Umbilical cord (tissue), 2 donors: ENCODE measurements at places on chromosomes 16 and 17.

- DNase-seq: no peak
Observed at GRCh38 chr17:49734515-49735490, 27.0 kb upstream of the SLC35B1 start.

DNA sequence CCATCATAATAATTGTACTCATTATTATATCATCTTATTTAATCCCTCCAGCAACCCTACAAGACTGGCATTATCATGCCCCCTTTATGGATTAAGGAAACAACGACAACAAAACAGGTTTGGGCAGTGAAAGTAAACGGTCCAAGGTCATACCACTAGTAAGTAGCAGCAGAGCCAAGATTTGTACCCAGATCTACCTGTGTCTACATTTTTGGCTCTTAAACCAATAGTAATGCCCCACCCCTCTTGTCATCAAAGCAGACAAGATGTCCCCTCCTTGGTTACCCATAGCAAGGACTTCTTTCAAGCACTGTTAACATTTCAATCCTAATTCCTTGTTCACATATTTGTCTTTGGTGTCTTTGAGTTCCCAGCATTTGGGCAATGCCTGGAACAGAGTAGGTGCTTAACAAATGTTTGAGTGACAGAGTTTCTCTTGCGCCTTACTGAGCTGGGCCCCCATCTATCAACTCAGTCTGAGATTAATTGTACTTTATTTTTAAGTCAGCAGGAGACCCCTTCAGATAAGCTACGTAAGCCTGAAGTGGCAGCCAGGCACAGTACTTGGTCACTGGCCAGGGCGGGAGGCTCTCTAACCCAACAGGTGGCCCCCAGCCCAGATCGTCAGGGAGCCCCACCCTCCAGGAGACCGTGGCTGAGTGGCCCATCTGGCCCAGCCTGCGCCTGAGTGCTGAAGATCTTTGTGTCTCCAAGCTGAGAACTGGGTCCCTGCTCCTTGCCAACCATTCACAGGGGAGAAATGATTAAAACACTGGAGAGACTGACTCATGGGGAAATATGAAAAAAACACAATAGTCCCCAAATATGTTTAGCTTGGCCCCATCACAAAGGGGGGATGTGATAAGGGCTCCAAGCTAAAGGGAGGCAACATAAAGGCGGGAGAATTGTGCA is 75.8 kb downstream of the AXIN2 start:
- DNase-seq: peak; percentile 47

GRCh38 chr16:49431040-49431439 is 57.4 kb downstream of the C16orf78 start:
- DNase-seq: no peak

- DNase-seq: no peak
Observed at GRCh38 chr17:35868737-35869136, at the start of gene HEATR9. Gene HEATR9 (minus strand): TSS chr17:35868891. CDS start chr17:35868742, 149 bp downstream.

GRCh38 chr17:46043606-46044005 is 44.6 kb downstream of the STH start:
- no peak for DNase-seq

DNA sequence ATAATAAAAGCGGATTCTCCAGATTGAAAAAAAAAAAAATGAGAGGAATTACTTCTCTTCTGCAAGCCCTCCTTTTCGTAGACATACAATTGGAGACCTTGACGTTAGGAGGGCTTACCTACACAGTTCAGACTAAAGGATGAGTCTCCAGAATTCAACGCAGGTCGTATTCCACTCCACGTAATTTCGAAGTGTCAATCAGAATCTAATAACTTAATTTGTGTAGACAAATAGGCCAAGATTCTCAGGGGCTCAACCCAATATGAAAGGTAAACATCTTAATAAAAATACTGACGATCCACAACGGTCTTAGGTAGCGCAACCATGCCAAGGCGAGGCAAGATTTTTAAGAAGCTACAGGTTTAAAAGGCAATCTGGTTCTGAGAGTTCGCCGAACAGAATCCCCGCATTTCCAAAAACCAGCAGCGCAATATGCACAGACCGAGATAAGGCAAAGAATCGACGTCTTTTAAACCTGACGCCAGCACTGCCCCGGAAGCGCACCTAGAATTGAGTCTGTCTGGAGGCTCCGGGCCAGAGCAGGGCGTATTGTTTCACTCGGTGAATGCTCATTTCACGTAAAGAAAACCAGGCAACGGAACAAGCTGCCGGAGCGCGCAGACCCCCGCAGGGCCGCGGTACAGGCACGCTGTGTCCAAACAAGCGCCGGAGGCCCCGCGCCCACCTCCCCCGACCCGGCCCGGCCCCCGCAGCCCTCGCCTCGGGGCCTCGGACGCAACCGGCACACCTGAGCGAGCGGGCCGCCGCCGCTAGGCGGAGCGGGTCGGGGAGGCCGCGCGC is 623 bp downstream of the MBTPS1 start:
- no peak for DNase-seq

- no peak for DNase-seq
Observed at GRCh38 chr16:86625821-86626220, 47.5 kb downstream of the FOXL1 start.

GRCh38 chr17:72409405-72410002 is 288.7 kb downstream of the SOX9 start:
- no peak for DNase-seq

GRCh38 chr17:44110011-44110686 is 13.3 kb downstream of the HDAC5 start:
- DNase-seq: no peak

DNA sequence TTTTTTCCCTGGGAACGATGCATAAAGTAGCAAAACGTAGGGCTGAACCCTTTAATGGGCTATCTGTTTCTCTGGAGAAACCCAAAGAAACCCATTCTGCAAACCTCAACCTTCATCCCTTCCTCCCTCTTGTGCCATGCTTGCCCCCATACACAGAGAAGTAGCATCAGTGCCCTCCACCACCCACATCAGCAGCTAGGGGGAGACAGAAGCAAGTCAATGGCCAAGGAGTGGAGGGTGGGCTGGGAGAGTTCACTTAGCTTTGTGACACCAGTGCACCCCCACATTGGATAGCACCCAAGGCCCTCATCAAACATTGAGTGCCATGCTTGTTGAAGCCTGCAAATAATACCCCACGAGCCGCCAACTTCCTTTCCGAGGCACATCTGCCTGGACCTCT is 282.4 kb downstream of the ABCC12 start:
- DNase-seq: no peak

- no peak for DNase-seq
Observed at GRCh38 chr17:45656527-45657181, 127.5 kb upstream of the CRHR1 start.

- DNase-seq: no peak
Observed at GRCh38 chr17:41739661-41740352, 5.4 kb upstream of the HAP1 start.

GRCh38 chr17:35725802-35726126 is 5.7 kb upstream of the RASL10B start:
- no peak for DNase-seq

DNA sequence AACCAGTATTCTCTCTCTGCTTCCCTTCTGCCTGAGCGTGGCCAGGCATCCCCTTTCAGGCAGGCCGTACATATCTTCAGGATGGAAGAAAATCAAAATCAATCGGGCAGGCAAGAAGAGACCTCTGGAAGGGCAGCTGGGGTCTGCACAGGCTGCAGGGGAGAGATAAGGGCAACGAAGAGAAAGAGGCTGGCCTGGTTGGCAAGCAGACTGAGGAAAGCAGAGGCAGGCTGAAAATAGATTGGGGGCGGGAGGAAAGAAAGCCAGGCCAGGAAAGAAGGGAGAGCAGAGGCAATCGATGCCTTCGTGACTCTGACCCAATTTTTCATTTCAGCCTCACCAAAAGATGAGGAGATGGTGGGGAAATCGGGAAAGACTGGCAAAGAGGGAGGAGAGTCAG is 18.1 kb downstream of the PIPOX start:
- peak; percentile 53 for DNase-seq

DNA sequence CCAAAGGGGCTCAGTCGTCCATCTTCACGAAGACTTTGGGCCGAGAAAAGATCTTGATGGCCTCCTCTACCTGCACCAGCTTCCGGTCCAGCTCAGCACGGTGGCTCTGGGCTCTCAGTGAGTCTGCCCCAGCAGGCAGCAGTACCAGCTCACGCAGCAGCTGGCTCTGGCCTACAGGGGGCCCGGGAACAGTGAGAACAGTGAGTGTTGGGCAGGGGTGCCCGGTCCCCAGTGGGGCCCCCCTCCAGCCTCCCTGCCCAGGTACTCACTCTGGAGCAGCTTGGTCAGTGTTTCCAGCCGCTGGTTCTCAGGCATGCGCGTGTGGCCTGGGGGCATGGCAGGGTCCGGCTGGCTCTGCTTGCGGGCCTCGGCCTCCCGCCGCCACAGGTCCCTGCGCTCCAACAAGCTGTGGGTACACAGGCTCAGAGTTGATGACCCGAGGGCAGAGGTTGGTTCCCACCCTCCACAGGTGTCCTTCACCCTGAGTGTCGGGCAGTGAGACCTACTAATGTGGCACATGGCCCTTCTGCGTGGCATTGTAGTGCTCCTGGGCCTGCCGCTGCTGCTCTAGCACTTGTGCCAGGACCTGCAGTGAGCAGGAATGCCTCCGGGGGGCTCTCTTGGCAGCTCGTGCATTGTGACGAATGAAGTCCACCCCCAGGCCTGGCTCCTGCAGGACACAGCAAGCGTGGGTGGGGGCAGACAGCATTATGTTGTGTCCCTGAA is 2.6 kb downstream of the PARD6A start:
- DNase-seq: no peak

GRCh38 chr17:59409336-59410048 is 78.0 kb downstream of the YPEL2 start:
- DNase-seq: no peak

DNA sequence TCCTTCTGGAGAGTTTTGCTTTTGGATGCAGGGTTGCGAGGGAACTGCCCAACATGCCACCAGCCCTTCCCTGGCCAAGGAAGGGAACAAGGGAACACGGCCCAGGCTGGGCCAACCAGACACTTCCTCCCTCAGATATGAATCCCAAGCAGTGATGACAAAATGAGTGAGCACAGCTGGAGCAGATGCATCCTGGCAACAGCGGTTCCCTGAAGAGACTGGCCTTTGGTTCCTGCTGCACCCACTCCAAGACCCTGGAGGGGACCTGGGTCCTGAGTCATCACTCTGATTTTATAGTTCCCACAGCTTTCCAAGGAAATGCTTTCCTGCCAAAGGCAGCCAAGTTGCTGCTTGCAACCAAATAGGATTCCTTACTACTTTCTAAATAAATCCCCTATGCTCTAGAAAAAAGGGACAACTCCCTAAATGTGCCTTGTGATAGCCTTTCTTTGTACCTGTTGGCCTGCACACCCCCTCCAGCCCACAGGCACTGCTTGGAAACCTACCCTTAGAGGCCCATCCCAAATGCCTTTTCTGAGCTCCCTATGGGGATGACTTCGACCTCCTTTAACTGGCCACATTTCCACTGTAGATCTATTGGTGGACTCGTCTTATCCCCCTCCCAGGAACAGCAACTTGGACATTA is 5.3 kb downstream of the ST3GAL2 start:
- DNase-seq: peak; percentile 90

DNA sequence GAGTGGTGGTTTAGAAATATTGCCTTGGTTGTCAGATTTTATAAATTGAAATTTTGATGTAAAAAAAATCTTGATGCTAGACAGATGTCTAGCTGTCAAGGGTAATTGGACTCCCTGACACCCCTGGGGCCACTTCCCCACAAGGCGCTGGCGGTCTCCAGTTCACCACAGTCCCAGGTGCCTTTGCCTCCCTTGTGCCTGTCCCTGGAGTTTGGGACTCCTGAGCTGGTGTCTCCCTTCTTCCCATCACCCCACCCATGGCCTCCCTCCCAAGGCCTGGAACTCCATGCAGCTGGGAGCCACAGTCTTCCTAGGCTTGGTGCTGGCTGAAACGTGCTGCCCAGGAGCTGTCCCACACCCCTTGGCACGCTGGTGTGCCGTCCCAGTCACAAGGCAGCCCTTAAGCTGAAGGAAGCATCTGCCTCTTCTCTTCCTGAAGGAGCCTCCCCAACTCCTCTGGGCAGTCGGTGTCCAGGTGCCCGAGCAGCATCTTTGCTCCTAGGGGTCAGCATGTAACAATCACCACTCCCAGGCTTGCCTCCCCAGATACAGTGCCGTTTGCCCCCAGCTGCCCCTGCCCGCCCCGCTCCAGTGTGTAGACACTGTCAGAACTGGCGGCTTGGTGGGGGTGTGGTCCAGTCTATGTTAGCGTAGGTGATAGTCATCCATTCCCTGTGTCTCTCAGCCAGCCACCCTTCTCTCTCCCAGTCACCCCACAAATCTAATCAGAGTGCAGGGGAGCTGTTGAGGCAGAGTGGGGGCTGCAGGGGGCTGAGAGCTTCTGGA is 26.2 kb downstream of the POLR3E start:
- DNase-seq: no peak

DNA sequence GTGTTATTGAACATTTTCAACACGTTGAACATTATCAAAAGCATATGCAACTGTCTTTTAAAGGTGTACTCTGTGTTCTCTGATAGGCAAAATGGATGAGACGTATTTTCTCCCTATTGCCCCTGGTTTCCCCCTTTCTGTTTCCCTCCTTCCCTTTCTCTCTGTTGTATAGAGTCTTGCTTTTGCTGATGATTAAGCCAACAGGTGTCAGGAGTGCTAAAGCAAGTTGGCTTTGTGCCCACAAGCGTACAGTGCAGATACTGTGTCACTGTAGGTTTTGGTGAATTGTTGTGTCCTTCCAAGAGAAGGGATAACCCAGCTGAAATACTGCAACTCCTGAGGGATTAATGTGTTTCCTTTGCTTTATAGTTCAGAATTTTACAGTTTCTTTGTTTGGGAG is 74.4 kb downstream of the COX10 start:
- DNase-seq: no peak

- DNase-seq: no peak
Observed at GRCh38 chr17:72099919-72100318, 20.9 kb upstream of the SOX9 start.

GRCh38 chr17:78397681-78398101 is 19.2 kb downstream of the PGS1 start:
- peak; percentile 61 for DNase-seq

GRCh38 chr16:31262084-31262483 is 2.3 kb downstream of the ITGAM start:
- no peak for DNase-seq

DNA sequence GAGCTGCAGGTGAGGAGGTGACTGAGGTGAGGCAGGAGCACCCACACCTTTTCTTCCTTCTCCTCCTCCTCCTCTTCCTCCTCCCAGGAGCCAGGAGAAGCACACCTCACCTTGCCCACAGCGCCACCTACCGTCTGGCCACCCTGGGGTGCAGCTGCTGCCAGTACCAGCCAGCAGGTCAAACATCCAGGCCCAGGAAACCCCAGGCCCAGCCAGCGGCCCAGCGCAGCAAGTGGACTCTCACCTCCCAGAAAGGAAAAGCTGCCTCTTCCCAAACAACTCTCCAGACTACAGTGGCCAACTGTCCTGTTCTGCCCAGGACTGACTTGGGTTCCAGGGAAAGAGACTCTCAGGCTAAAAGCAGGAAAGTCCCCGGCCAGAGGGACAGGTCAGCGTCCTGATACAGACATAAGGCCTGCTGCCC is 22.7 kb downstream of the PEMT start:
- peak; percentile 30 for DNase-seq

GRCh38 chr17:64001091-64001579 is 3.0 kb downstream of the PRR29 start:
- DNase-seq: no peak
